Colonic mucosa (tissue), 4 donors: ENCODE measurements at places on chromosomes 7 and 10.

DNA sequence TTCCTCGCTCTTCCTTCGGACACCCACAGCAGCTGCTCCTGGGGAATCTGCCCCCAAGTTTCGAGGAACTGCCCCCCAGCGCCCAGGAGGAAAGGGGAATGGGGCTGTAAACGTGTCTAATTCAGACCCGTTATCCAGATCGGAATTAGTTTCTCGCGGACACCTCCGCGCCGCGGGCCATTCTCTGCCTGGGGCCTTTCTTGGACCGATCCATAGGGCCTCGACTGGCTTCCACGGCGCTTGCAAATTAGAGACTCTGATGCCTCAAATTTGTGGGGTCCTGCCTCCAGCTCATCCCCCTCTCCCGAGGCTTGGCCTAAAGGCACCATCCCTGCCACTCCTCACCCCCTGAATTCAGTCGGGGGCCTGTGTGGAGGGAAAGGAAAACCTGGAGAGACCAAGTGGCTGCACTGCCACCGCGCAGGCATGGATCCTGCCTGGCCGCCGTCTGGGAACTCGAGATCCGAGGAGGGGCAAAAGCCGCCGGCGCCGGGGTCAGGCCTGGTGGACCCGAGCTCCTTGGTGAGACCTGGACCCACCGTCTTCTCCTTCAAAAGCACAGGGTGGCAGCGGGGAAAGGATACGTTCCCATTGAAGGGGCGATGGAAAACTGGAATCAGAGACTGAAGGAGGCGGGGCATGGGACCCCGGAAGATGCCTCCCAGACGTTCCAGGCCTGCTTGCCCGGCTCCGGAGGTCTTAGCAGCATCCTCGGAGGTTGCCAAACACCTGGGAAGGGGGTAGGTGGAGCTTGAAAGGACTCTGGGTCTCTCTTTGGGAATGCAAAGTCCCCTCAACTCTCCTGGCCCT is 13.7 kb downstream of the LBX1 start:
- no peak for DNase-seq

DNA sequence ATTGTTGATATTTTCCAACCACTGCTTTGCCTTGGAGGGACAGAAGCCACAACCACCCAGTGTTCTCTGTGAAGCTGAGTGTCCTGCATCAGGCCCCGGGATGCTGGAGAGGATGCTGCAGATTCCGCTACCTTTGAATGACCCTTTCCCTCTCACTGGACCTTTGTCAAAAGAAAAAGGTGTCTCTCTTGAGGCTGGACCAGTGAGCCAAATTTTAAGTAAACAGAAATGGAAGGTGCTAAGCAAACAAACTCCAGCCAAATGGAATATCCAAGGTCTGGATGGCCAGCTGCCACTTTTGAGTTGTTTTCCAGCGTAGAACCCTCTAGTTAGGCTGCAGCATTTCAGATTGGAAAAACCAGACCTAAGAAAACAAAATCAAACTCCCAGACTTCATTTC is 145.5 kb downstream of the TRIL start:
- DNase-seq: no peak

DNA sequence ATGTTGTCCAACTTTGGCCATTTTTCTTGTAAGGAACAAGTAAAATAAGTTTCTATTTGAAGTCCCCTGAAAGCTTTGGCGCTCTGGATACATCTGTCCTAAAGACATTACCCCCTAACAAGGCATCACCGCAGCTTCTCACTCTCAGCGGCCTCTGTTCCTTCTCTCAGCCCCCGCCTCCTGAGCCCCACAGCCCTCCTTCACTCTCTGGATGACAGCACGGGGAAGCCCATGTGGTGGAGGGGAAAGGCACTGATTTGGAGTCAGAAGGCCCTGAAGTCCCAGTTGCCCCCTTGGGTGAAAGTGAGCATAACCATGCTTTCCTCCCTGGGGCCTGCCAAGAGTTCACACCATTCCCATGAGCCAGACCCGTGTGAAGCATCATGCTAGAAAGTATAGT is 4.6 kb downstream of the H2BK1 start:
- DNase-seq: no peak

DNA sequence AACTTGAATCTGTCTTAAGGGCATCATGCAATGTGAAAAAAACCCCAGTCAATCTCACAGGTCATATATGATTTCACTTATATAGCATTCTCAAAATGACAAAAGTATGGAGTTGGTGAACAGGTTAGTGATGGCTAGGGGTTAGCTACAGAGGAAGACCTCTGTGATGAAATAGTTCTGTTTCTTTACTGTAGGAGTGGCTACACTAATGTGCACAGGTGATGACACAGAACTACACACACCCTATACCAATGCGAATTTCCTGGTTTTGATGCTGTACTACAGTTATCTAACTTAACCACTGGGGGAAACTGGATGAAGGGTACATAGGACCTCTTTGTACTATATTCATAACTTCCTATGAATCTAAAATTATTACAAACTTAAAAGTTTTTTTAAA is 541.8 kb downstream of the PARD3 start:
- DNase-seq: no peak
